ENCODE measurements at places on chromosomes 3 and 15. TPM values are rescaled to one million over a fixed set of nuclear protein-coding genes. Genes with fewer than 3 reads are reported as not detected.

DNA sequence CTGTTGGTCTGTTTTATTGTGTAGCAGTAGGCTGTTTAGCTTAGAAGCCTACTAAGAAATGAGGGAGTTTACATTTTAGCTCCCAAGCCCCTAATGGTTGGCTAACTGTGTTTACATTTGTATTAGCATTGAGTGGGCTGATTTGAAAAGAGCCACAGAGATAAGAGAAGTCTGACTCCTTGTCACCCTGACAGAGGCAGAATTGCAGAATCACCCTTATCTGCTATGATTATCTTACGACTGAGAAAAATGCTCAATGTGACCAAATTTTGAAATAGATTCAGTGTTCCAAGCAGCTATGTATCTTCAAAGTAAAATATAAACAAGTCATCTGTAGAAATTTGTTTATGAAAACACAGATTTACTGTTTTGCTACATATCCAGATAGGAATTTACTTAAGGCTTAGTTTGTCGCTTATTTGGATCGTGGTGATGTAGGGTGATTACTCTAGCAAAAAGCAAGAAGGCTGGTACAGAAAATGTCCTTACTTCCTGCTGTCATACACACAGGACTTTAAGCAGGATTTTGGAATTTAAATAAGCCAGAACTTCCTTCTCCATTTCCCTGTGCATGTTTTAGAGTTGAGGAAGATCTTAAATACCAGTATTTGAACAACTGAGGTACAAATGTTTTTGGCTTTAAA, 19.0 kb downstream of the SEMA6D start:
- H3K4me3 ChIP-seq = no peak overlapping the region
- DNase-seq = no peak
- H3K27me3 ChIP-seq = no peaks in the 10 kb centered on the region
- H3K4me1 ChIP-seq = peaks cover 7% of the 10 kb centered on the region
- H3K27ac ChIP-seq = no peak overlapping the region

DNA sequence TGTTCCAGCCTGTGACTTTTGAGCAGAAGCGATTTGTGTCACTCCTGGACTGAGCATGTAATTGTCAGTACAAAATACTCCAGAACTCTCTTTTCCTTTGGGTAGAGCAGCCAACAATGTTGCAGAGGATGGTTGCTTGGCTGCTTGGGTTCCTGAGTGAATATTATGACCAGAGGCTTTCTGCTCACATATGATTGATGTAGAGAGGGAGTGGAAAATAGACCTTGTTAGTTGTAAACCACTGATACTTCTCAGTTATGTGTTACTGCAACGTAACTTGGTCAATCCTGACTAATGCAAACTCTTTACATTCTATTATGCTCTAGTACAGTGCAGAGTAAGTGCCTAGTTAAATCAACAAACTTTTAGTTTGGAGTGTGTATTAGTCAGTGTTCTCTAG, 322.6 kb upstream of the KCNH8 start:
- no peak overlapping the region for H3K4me3 ChIP-seq
- H3K4me1 ChIP-seq = no peaks in the 10 kb centered on the region
- H3K27me3 ChIP-seq = no peaks in the 10 kb centered on the region
- H3K27ac ChIP-seq = no peak overlapping the region

- no peak overlapping the region for H3K27ac ChIP-seq
- DNase-seq = no peak
- H3K27me3 ChIP-seq = no peaks in the 10 kb centered on the region
- H3K4me3 ChIP-seq = no peak overlapping the region
Observed at GRCh38 chr3:56059731-56060130, 408.5 kb downstream of the ERC2 start.

- peak; percentile 85 for DNase-seq
- peaks cover 47% of the 10 kb centered on the region for H3K4me1 ChIP-seq
- peak overlapping the region; percentile 72 for H3K4me3 ChIP-seq
- no peaks in the 10 kb centered on the region for H3K27me3 ChIP-seq
Observed at GRCh38 chr3:196643201-196643749, 3.8 kb downstream of the NRROS start.

- no peak overlapping the region for H3K4me3 ChIP-seq
- no peak for DNase-seq
- peaks cover 12% of the 10 kb centered on the region for H3K4me1 ChIP-seq
- H3K36me3 ChIP-seq = no peaks in the 10 kb centered on the region
- H3K27me3 ChIP-seq = no peaks in the 10 kb centered on the region
Observed at GRCh38 chr15:33094336-33094735, 100.2 kb downstream of the FMN1 start.

DNA sequence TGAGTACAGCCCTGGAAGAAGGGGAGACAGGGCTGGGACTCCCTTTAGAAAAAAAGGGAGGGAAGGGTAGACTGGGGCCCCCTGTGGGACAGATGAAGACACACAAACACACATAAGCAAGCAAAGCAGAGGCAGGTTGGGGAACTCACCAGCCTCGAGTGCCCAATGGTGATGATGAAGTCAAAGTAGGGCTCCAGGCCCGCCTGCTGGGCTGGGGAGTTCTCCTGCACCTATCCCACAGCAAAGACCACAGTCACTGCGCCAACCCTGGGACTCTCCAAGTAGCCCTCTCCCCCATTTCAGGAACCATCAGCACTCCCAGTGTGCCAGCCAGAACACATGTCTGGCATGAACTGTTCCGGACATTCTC, 4.1 kb downstream of the GORASP1 start:
- no peaks in the 10 kb centered on the region for H3K27me3 ChIP-seq
- DNase-seq = no peak
- no peak overlapping the region for H3K27ac ChIP-seq
- peaks cover 25% of the 10 kb centered on the region for H3K36me3 ChIP-seq
- no peak overlapping the region for H3K4me3 ChIP-seq

DNA sequence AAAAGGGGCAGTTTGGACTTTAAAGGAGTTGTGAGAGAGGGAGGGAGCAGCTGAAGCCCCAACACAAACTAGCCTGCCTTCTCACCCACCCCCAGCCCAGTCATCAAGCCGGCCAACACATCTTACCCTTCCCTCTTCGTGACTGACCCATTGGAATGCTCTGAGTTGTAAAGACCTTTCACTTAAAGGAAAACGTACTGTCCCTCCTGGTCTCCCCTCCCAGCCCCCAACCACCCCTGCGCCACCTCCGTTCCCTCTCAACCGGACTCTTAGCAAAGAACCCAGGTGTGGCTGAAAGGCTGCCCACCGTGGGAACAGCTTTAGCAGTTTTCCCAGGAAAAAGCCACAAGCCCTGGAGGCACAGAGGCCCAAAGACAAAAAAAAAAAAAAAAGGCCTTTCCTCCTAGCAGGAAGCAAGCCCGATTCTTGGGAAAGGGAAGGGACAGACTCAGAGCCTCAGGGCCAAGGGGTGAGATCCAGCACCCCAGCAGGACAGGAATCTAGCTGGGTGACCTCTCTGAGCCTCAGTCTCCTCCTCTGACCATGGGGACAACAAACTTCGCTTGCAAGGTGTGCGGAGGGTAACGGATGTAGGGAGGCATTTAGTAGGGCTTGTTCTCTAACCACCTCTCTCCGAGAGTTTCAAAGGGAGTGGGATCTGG, 2.4 kb downstream of the CYP11A1 start:
- H3K27me3 ChIP-seq = peaks cover 31% of the 10 kb centered on the region
- peak overlapping the region; percentile 63 for H3K4me3 ChIP-seq
- H3K4me1 ChIP-seq = peaks cover 13% of the 10 kb centered on the region
- H3K36me3 ChIP-seq = no peaks in the 10 kb centered on the region

GRCh38 chr15:85361323-85361722, 19.1 kb upstream of the AKAP13 start:
- H3K27me3 ChIP-seq = no peaks in the 10 kb centered on the region
- DNase-seq = no peak
- H3K4me1 ChIP-seq = peaks cover 13% of the 10 kb centered on the region
- H3K36me3 ChIP-seq = no peaks in the 10 kb centered on the region

GRCh38 chr15:40235201-40235885, 3.5 kb upstream of the PAK6 start:
- H3K4me1 ChIP-seq = peaks cover 14% of the 10 kb centered on the region
- peaks cover 18% of the 10 kb centered on the region for H3K27me3 ChIP-seq
- H3K4me3 ChIP-seq = no peak overlapping the region
- H3K36me3 ChIP-seq = no peaks in the 10 kb centered on the region
- H3K27ac ChIP-seq = peak overlapping the region; percentile 10

- H3K36me3 ChIP-seq = no peaks in the 10 kb centered on the region
- H3K4me3 ChIP-seq = no peak overlapping the region
- DNase-seq = no peak
- peaks cover 6% of the 10 kb centered on the region for H3K4me1 ChIP-seq
- no peak overlapping the region for H3K27ac ChIP-seq
Observed at GRCh38 chr3:105253225-105253624, 113.5 kb upstream of the ALCAM start.

- H3K36me3 ChIP-seq = no peaks in the 10 kb centered on the region
- peak overlapping the region; percentile 66 for H3K27ac ChIP-seq
- no peaks in the 10 kb centered on the region for H3K27me3 ChIP-seq
Observed at GRCh38 chr3:29286478-29287240, 5.8 kb downstream of the RBMS3 start.

Gene SPINK8
- total RNA-seq = not detected
